ENCODE measurements at places on chromosomes 5 and 9.
A peak's percentile ranks its signal among the peaks of the same experiment; 100 is the strongest.

DNA sequence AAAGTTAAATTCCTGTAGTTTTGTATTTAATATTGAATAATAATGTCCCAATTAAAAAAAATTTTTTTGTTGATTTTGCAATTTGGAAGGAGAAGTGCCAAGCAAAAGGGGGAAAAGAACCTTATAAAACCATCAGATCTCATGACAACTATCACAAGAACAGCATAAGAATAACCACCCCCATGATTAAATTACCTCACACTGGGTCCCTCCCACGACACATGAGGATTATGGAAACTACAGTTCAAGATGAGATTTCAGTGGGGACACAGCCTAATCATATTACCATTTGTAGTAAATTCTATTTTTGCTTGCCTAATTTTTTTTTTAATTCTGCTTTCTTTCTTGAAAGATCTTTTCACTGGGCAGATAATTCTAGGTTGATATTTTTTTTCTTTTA, 33.4 kb upstream of the FCHO2 start:
- DNase-seq: no peak

DNA sequence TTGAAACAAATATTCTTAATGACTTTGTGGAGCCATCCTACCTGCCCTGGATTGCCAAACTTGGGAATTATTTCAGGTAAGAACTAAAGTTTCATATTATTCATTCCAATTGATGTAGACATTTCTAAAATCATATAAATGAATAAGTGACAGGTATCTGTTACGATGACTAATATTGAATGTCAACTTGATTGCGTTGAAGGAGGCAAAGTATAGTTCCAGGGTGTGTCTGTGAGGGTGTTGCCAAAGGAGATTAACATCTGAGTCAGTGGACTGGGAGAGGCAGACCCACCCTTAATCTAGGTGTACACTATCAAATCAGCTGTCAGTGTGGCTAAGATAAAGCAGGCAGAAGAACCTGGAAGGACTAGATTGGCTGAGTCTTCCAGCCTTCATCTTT, 1688.4 kb upstream of the CDH9 start:
- no peak for DNase-seq

- DNase-seq: no peak
Measured at GRCh38 chr5:106780355-106780754, 890.4 kb downstream of the EFNA5 start.

- no peak for DNase-seq
Measured at GRCh38 chr5:141199359-141200235, at the start of gene PCDHB11. Gene PCDHB11 (plus strand): TSS chr5:141199627. CDS start chr5:141199775, 148 bp downstream.

DNA sequence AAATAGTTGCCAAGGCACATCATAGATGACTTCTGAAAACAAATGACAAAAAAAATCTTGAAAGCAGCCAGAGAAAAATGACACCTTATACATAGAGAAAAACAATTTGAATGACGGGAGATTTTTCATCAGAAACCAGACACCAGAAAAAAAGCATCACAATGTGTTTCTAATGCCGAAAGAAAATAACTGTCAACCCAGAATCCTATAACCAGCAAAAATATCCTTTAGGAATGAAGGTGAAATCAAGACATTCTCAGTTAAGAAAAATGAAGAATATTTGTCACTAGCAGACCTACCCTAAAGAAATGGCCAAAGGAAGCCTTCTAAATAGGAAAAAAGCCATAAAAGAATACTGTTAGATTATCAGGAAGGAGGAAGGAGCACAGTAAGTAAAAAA, 54.0 kb downstream of the SPTLC1 start:
- DNase-seq: no peak

DNA sequence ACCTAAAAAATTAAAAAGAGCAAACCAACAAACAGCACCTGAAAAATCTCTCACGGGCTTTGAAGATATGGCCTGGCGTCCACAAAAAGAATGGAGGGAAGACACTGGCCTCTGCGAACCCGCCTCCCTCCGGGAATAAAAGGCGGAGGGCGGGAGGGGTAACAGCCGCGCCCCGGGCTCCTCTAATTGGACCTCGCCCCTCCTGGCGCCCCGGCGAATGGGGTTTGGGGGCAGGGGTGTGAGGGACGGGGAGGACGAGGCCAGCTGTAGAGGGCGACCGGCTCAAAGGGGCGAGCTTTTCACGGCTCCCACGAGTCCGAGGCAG, 753 bp downstream of the FANCC start:
- DNase-seq: no peak

DNA sequence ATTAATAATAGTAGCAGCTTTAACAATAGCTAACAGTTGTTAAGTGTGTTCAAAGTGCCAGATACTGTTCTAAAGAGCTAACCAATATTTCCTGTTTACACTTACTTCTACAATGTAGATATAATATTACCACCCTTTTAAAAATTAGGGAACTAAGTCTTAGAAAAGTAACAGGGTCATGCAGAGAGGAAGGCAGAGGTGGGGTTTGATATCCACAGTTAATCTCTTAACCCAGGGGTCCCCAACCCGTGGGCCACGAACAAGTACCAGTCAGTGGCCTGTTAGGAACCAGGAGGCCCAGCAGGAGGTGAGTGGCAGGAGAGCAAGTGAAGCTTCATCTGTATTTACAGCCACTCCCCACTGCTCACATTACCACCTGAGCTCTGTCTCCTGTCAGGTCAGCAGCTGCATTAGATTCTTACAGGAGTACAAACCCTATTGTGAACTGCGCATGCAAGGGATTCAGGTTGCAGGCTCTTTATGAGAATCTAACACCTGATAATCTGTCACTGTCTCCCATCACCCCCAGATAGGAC, 89.1 kb downstream of the ACTL7B start:
- DNase-seq: no peak

DNA sequence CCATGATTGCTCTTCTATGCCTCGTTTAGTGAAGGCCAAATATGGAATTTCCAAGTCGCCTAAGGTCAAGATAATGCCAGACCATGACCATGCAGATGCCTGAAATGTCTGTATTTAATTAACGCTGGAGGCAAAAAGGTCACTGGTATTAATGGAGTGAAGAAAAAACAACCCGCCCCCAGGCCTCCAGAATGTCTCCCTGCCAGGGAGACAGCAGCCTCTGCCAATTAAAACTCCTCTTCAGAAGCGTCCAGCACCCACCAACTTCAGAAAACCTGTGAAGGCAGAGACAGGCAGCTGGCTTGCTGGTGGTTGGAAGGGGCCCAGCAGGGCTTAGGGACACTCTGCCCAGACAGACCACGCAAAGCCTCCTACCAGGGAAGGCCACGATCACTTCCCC, 94.4 kb downstream of the VAV2 start:
- peak; percentile 64 for DNase-seq

GRCh38 chr5:40410964-40411635, 268.6 kb upstream of the PTGER4 start:
- DNase-seq: no peak

DNA sequence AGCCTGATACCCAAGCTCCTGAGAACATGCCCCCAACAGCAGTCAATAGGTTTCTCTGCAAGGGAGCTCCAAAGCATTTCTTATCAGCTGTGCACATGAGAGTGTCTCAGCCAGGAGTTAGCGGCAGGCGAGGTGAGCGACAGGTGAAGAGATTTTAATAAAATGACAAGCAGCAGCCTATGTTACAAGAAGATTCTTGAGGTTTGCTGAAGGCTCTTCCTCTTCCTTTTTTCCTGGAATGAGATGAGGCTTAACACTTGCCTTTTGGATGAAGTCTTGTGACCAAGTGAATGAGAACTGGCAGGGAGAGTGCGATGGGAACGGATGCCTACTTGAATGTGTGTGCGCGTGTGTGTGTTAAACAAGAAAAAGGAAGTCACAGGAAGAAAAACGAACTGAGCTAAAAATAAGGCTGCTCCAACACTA, 76.1 kb downstream of the SHB start:
- no peak for DNase-seq

GRCh38 chr9:72534931-72535330, 13.5 kb downstream of the TMC1 start:
- no peak for DNase-seq

DNA sequence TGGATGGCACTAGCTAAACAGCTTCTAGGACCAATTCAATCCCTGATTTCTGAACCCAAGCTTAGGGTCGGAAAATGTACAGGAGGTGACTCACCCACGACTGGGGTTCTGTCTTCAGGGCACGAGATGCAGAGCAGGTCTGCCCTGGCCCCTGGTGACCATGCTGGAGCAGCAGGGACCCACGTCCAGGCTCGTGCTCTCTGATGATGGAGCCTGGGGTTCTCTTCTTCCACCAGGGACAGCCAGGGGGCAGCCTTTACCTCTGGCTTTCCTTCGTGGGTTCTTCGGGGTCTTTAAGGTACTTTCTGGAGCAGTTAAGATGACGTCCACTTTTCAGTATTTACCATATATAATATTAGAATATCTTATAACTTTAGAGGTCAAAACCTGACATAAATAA, 2.1 kb downstream of the CFAP77 start:
- DNase-seq: no peak

DNA sequence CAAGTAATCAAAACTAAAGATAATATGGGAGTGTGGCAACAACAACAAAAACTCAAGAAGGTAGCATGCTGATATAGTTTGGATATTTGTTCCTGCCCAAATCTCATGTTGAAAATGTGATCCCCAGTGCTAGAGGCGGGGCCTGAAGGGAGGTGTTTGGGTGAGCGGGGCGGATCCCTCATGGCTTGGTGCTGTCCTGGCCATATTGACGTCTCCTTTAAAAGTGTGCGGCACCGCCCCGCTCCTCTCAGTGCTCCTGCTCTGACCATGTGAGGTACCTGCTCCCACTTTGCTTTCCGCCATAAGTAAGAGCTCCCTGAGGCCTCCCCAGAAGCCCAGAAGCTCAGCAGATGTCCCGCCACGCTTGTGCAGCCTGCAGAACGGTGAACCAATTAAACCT, 25.6 kb downstream of the MED27 start:
- no peak for DNase-seq

GRCh38 chr9:33952066-33952465, 96.6 kb downstream of the UBAP2 start:
- no peak for DNase-seq

DNA sequence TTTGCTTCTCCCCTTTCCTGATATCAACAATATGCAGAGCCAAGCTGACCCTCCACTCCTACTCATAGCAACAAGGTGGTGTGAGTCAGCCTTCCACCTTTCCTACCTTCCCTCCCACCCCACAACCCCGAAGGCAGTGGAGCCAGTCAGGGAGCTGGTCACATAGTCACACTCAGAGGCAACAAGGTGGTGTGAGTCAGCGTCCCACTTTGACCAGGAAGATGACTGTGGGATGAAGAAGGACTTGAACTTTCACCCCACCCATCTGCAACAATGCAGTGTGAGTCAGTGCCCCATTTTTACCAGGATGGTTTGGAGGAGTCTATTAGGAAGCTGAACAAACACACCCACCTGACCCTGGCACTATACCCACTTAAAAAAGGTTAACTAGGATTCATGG, 30.1 kb upstream of the ZNF782 start:
- no peak for DNase-seq

DNA sequence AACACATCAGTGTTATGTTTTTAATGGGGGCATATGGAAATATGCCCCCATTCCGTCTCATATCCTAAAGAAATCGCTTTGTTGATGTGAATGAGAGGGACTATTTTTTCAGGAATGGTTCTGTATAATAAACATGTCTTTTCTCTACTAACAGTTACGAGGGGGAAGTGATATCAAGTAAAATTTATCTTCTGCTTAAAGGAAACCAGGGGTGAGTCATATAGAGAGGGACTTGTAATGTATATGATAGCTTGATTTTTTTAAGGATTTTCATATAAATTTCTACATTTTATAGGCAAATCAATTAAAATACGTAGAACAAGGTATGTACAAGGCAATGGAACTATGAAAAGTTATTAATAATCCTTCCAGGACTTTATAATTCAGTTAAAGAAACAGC, 207.1 kb downstream of the SEMA5A start:
- no peak for DNase-seq

DNA sequence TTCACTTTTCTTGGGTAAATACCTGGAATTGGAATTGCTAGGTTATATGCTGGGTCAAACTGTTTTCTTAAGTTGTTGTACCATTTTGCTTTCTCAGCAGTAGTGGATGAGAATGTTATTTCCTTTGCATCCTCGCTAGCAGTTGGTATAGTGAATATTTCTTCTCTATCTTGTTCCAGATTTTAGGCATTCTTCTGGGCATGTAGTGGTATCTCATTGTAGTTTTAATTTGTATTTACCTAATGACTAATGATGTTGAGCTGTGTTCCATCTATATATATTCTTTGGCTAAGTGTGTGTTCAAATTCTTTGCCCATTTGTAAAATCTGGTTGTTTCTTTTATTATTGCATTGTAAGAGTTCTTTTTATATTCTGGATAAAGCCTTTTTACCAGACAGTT, 333.3 kb downstream of the MAT2B start:
- no peak for DNase-seq

GRCh38 chr9:129669946-129670345, 4.5 kb downstream of the PRRX2 start:
- no peak for DNase-seq

GRCh38 chr9:82295181-82295580, 306.6 kb downstream of the SPATA31D1 start:
- no peak for DNase-seq

- no peak for DNase-seq
Measured at GRCh38 chr5:125152461-125153189, 406.2 kb upstream of the ZNF608 start.

- DNase-seq: peak; percentile 35
Measured at GRCh38 chr5:141691867-141692532, 10.0 kb upstream of the ARAP3 start.

- DNase-seq: no peak
Measured at GRCh38 chr5:176902911-176903664, 3.9 kb upstream of the HK3 start.

DNA sequence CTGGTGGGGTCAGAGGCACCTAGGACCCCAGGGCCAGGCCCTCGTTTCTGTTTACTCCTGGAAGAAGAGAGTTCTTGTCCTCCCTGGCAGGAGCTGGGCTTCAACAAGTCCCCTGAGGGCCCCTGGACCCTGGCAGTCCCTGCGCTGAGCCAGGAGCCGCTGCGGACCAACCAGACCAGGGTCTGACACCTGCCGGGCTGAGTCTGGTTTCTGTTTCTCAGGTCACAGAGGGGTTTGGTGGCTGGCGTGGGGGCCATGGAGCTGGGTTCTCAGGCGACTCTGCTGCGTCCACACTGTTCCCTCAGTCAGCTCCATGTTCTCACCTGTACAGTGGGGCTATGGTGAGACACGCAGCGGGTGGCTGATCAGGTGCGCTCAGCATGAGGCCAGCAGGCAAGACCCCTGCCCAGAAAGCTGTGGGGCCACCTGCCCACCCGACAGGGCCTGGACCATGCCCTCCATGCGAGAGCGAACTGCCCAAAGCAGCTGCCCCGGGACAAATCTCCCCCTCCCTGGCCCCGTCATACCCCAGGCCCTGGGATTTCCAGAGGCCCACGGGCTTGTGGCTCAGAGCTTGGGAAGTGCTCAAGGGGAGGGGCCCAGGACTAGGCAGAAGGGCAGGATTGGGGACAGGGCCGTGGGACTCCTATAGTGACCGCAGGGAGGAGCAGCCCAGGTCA, 17.9 kb upstream of the NOTCH1 start:
- DNase-seq: no peak

Data from AG09319 (cell line).